ENCODE measurements at places on chromosomes 2 and 18.

DNA sequence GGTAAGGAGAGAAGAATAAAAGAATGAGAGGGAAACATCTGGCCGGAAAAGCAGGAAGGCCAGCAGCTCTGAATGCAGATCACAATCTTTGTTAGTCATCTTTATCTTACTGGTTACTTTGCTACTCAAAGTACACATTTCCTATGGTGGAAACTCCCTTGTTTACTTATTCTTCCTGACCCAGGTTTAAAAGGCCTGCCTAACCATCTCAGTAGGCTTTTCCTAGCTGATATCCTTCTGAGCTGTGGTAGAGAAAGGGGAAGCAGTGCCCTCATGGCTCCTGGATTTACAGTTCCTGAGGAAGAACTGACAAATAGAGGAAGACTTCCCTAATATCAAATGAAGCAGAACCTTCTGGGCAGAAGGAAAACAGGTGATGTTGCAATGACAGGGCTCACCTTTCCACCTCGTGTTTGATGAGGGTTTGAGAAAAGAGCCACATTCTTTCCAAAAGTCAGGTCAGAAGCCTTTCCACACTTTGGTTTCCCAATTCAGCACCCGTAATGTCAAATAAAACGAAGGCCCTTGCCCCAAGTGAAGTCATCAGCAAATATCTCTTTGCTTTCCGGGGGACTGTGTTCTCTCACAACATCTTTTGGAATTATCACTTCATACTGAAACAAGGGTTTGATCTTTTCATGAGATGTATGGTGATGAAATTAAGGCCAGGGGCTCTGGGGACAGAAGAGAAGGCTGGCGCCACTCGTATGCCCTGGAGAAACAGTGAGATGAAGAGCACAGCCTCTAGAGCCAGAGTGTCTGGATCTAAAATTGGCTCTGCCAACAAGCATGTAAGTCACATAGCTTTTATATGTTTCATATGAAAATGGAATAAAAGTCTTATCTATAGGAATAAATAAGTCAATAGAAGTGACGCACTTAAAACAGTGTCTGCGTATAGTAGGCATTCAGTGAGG lies 26.7 kb upstream of the APOB start:
- DNase-seq = peak; percentile 4

GRCh38 chr2:24507549-24507948 lies 16.5 kb downstream of the NCOA1 start:
- DNase-seq = no peak

- no peak for DNase-seq
These were observed 36.8 kb upstream of the SEMA4C start for GRCh38 chr2:96906729-96907114.

GRCh38 chr2:34705551-34706247 lies 1106.6 kb upstream of the FAM98A start:
- no peak for DNase-seq

DNA sequence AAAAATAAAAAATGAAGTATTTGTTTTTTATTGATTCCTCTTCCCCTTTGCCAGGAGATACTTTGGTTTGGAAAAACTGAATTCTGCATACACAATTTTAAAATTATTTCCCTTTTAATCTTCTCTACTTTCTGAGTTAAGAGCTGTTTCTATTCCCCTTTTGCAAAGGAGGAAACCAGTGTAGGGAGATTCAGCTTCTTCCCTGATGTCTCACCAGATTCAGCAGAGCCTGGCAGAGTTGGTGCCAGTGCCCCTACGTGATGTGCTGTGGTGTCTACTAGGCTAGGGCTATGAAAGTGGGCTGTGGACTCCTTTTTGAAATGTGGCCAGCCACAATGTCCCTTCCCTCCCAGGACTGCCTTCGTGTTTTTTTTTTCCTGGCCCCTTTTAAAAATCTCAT lies 2.4 kb downstream of the RPE start:
- DNase-seq = no peak

- no peak for DNase-seq
These were observed 126.6 kb downstream of the VAPA start for GRCh38 chr18:10040287-10041011.

GRCh38 chr2:71256421-71256820 lies 29.5 kb upstream of the PAIP2B start:
- DNase-seq = no peak

DNA sequence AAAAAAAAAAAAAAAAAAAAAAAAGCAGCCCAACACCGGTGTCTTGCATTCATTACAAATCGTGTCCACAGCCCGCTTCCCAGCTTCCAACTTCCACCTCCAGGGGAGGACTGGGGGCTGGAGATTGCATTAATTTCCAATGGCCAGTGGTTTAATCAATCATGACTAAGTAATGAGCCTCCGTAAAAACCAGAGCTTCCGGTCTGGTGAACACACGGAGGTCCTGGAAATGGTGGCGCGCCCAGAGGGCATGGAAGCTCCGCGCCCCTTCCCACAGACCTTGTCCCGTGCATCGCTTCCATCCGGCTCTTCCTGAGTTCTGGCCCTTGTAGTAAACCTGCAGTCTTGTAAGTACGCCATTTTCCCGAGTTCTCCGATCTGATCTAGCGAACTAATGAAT lies 43.6 kb downstream of the EEF1B2 start:
- no peak for DNase-seq
